Skin of body (tissue), 3 donors: ENCODE measurements at places on chromosomes 16 and 17. TPM values are rescaled to one million over a fixed set of nuclear protein-coding genes. Genes with fewer than 3 reads are reported as not detected.

DNA sequence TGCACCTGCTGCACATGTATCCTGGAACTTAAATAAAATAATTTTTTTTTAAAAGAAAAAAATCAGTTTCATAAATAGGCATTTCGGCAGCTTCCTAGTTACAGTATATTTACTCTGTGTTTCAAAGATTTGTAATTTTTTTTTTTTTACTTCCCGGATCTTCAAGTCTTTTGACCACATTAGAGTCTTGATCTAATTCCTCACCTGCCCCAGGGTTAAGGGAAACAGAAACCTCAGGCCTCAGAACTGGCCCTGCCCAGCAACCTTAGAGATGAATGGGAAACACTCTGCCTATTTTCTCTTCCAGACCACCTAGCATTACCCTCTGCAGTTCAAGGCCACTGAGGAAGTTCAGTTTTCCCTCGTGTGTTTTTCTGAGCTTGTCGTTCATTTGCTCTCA lies 304.0 kb downstream of the MAF start:
- no peak for DNase-seq

- DNase-seq: no peak
These were observed 762.0 kb downstream of the CDH8 start for GRCh38 chr16:61274211-61274610.

- peak; percentile 24 for DNase-seq
These were observed 131.5 kb upstream of the MON1B start for GRCh38 chr16:77059446-77059845.

DNA sequence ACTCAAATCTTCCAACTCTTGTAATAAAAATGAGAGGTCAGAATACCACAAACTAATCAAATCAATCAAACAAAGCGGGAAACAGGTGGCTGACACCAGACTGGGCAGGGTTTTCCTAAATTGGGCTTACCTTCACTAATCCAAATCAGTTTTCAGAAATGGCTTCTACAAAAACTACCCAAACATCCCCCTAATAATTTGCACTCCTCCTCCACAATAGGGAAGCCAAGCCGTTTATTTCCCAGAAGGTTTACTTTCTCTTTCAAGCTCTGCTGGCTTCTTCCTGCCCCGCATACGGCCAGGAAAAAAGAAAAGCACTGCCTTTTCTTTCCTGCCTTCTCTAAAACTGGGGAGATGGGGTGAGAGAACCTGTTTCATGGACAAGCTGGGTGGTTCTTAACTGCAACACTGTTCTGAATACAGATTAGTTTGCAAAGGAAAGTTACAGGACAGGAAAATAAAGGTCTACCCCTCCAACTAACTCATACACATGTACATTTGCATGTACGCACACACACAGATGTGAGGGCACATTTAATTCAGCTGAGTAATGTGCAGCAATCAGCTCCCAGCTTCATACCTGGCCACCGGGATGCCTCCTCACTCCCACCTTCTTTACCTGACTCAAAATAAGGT lies 9.2 kb downstream of the STAT3 start:
- DNase-seq: peak; percentile 60

GRCh38 chr17:67689534-67690177 lies 28.1 kb upstream of the NOL11 start:
- DNase-seq: peak; percentile 69

- DNase-seq: no peak
These were observed 2.6 kb downstream of the CACNA1G start for GRCh38 chr17:50563092-50563511.

DNA sequence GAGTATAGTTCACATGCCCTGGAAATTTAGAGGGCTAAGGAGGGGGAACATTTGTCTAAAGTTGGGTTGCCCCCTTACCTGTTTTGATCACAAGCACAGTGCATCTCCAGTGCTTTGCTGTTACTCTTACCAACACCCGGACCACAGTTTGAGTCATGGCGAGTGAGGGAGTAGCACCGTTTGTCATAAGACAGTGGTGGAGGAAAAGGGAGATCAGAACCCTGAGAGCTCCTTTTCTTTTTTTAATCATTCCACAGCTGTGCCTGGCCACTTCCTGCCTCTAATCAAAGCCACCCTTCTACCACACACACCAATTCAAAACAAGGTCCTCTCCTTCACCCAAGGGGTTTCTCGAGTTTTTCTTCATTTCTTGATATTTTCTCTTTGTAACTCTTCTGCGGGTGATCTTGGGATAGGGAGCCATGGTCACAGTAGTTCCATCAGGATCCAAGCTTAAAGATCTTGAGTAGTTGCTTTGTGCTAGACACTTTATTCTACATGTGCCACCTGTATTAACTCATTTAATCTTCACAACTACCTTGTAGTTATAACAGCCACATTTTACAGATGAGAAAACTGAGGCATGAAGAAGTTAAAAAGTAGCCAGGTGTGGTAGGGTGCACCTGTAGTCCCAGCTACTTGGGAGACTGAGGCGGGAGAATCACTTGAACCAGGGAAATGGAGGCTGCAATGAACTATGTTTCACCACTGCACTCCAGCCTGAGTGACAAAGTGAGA lies 5.0 kb upstream of the MYL4 start:
- no peak for DNase-seq

- no peak for DNase-seq
These were observed 40.9 kb downstream of the ZZEF1 start for GRCh38 chr17:4101759-4102405.

Gene CALB2
- 9.3 TPM for total RNA-seq

GRCh38 chr16:14553447-14553846 lies 76.6 kb downstream of the PARN start:
- DNase-seq: no peak

GRCh38 chr16:69115837-69116236 lies 10.4 kb downstream of the HAS3 start:
- DNase-seq: no peak

Gene MLKL
- 3.9 TPM for total RNA-seq

GRCh38 chr17:32927201-32927723 lies 691 bp upstream of the TMEM98 start:
- no peak for DNase-seq

Gene SPN
- 2.8 TPM for total RNA-seq

Gene PRKCB
- total RNA-seq: 3.2 TPM

GRCh38 chr17:60902399-60902798 lies 224.7 kb downstream of the BCAS3 start:
- DNase-seq: no peak

DNA sequence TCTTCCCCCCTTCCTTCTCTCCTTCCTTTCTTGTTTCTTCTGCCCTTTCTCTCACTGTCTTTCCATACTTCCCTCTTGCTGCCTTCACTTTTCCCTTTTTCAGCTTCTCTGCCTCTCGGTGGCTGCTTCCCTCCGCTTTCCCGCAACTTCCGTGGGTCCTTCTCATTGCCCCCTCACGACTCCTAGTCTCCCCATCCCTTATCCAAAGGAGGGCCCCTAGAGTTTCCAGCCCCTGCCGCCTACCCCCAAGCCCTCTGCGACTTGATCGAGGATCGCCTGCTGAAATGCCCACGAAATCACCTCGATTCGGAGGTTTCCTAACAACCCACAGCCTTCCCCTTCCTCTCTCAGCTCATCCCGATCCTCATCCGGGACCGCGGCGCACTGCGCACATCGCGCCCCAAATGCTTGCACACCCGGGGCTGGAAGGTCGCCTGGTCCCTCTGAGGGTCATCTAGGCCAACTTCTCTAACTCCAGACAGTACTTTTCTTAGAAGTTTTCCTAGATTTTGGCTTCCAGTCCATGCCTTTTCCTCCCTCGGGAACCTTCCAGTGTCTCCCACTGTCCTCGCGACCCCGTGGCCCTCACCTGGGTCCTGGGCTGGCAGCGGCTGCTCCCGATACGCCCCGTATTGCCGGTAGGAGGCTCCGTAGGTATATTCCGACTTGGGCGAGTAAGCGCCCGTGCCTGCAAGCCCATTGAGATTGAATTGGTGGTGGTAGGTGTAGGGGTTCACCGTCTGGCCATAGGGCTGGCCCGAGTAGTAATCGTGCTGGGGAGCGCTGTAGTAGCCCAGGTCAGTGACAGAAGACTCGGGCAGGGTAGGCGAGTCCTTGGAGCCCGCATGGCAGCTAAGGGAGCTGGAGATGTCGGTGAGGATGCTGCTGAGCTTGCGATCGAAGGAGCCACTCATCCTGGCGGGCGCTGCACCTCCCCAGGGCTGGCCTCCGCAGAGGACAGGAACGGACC lies 654 bp downstream of the DLX3 start:
- no peak for DNase-seq
